ENCODE measurements at places on chromosomes 7 and 10.

GRCh38 chr10:6394084-6394483 is 186.0 kb downstream of the PRKCQ start:
- DNase-seq, result no peak

- no peak for DNase-seq
These were observed 95.5 kb downstream of the CTBP2 start for GRCh38 chr10:125064681-125065492.

GRCh38 chr10:130739016-130739756 is 572.3 kb downstream of the TCERG1L start:
- DNase-seq, result no peak

DNA sequence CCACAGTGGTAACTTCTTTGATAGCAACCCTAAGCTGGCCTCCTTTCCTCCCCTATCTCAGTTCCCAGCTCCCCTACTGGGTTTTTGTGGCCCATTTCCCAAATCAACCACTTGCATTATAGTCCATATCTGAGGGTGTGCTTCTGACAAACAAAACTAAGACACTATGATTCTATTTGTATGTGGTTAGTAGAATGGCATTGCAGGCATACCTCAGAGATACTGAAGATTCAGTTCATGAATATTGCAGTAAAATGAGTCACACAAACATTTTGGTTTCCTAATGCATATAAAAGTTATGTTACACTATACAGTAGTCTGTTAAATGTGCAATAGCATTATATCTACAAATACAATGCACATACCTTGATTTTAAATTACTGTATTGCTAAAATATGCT is 15.4 kb upstream of the TMEM243 start:
- DNase-seq, result no peak

DNA sequence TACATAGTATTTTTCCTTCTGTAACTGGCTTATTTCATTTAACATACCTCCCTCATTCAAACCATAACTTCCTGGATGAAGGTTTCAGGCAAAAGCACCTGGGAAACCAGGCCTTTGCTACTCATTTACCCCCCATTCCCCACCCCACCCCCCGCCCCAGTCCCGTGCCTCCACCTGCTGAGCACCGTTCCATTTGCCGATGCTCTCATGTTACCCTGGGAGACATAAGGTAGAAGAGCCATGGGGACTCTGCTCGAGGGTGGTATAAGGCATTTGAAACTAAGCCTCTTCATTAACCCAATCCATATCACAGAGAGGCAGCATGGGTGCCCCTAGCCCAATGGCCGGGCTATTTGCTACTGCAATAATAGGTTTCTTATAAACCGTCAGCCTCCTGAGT is 22.2 kb upstream of the MCM10 start:
- no peak for DNase-seq

DNA sequence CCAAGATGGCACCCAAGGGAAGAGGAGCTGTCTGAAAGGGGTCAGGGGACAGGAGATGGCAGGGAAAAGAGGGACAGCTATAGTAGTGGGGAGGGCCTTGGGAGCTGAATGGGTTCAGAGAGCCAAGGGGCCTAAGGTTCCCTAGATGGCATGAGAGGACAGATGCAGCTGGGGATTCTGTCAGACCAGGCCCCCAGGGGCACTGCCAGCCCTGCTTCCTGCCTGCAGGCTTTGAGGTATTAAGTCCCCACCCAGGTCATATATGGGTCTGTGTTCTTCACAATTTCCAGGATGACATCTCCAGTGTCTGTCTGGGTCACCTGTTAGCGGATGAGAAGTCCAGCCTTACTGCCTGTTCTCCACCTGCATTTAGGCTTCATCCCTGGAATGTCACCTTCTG is 56.7 kb downstream of the NEURL1 start:
- no peak for DNase-seq

DNA sequence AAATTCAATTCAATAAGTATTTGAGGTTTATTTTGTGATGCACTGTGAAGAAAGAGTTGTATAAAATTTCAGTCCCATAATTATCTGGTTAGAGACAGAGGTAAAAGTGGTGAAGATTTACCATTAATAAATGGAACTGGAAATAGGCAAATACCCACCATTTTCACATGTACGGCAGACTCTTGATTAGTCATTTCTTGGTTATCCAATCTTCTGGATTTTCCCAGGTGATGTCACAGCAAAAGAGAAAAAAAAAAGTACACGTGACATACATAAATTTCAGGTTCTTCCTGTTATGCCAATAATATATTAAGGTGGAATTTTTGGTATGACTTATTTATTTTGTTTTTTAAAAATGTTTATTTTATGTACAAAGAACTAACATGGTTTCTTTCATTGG is 26.8 kb downstream of the NT5C3A start:
- DNase-seq, result no peak

DNA sequence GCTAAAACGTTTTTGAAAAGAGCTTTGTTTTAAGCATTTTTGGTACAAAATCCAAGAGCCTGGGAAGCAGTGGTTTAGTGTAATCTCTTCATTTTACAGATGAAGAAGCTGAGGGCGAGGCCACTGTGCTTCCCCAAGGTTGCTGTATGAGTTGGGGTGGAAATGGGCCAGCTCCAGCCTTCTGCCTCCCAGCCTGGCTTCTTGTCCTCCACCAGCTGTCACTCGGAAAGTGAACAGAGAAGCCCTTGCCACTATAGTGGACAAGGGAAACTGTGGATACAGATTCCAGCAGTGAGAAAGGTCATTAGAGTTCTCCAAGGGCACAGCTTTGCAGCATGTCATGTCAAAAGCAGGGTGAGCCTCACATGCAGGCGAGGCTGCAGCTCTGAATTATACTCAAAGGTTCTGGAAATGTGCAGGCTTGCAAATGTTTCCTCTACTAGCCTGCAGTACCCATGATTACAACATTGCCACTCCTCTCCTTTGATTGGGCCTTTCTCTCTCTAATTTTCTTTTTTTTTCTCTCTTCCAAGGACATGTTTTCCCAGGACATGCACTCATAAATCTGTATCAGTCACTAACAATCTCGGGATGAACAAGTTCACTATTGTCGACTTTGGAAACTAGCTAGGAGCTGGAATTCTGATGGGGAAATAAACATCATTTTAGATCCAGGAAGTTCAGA is 33.0 kb downstream of the BAMBI start:
- no peak for DNase-seq

DNA sequence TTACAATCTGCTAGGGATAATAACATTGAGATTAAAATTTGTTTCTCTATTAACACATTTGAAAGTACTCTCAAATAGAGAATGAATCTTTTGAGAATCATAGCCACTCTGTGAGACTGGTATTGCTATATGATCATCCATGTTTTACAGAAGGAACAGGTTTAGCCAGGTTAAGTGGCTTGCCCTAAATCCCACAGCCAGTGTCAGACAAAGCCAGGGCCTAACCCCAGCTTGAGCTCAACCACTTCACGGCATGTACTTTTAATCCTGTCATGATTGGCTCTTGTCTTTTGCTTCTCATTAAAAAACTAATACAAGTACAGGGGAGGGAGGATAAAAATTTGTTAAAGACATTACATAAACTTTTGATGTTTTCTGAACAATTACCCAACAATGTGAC is 3.8 kb upstream of the ZNRF2 start:
- no peak for DNase-seq

- DNase-seq, result no peak
These were observed 88.1 kb upstream of the DDC start for GRCh38 chr7:50653126-50653864.

DNA sequence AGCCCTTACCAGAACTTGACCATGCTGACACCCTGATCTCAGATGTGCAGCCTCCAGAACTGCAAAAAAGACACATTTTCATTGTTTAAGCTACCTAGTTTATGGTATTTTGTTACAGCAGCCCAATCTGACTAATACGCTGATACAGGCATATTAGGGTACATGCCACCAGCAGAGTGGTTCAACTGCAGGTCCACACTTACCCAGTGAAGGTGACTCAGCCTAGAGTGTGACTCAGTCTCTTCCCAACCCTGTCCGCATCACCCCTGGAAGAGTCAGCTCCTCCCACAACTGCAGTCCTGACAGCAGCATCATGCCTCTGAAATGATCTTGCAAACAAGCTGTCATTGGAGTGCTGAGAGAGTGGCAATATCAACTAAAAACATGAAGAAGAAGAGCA is 30.8 kb upstream of the GOT1 start:
- DNase-seq, result no peak

DNA sequence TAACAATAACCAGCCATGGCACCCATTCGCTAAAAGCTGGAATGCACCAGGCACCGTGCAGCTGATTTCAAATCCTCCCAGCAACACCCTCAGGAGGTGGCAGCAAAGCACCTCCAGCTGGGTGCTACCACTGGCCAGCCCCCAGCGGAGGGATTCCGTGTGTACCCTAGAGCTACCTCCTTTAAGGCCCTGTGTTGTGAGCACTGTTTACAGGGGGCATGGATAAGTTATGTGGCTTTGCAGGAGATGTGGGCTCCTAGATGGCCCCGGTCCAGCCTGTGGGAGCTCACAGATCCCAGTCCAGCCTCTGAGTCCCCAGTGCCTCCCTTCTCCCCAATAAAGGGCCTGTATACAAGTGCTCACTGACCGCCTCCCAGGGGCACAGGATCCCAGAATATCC is 27.1 kb downstream of the TNRC18 start:
- no peak for DNase-seq
